H7 (cell line): ENCODE measurements at places on chromosomes 1 and 21.

DNA sequence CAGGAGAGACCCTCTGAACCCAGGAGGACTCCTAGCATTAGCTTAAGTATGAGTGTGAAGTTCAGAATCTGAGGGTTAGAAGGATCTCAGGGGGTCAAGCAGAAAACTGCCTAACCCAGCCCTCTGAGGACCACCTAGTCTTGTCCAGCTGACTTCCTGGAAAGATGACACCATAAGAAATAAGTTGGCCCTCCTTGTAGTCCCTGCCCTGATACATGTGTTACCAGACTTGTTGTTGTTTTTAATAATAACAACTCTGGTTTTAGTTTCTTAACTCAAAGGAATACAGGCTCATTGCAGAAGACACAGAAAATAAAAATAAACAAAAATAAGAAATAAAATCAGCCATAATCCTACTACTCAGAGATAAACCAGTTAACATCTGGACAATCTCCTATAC lies 21.8 kb upstream of the SARS1 start:
- no peak for DNase-seq

DNA sequence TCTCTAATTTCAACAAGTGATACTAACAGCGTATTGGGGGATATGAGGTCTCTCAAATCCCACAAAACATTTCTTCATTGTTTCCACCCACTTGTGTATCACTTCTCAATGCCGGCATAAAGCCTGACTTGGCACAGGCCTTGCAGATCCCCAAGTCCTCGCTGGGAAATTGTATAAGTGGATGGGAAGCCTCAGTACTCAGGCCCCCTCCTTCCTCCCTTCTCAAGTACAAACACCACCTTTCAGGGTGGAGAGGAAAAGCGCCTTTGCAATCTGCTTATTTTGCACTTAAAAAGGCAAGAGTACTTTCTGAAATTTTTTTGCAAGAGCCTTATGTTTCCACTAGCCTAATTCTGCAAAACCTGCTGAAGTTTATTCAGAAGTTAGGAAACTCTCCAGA lies 25.8 kb upstream of the KLHDC8A start:
- DNase-seq, result no peak

DNA sequence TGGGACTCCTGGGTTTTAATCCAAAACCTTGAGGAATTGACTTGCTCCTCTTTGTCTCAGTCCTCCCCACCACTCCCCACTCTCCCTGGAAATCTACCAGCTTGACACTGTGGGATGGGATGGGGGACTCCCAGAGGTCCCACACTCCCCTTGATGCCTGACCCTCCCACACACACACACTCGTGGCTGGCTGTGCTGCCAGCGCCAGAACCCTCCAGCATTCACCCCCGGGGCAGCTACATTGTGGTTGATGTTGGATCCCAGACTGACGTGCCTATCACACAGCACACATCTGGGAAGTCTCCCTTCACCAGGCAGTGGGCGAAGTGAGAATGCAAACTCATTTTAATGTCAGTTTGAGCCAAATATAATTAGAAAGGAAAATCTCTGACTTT lies 10.0 kb downstream of the KIRREL1 start:
- DNase-seq, result no peak

DNA sequence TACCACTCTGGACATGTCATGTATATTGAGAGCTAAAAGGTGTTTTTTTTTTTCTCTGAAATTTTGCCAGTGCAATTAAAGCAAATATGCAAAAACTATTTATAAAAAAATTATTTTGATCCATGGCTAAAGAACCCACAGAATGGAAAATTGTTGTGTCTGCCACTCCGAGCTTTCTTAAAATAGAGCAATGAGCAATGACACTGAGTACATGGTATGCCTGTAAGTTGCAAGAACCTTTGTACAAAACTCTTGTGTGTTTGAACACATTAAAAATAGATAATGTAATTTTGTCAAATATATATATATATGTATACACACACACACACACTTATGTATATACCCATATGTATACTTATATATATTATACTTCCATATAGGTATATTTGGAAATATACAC lies 1530.9 kb upstream of the B3GALT2 start:
- no peak for DNase-seq

- no peak for DNase-seq
These were observed 167.9 kb downstream of the VPS13D start for GRCh38 chr1:12397462-12398450.

- DNase-seq, result no peak
These were observed 141.6 kb downstream of the KCNT2 start for GRCh38 chr1:196466654-196467053.

GRCh38 chr1:226201029-226201593 lies 14.6 kb upstream of the ACBD3 start:
- peak; percentile 78 for DNase-seq

- DNase-seq, result no peak
These were observed 120.5 kb downstream of the UBR4 start for GRCh38 chr1:19089524-19089923.

GRCh38 chr1:209611771-209612570 lies 28.5 kb downstream of the CAMK1G start:
- DNase-seq, result peak; percentile 67

GRCh38 chr1:94271373-94271772 lies 34.0 kb upstream of the ARHGAP29 start:
- DNase-seq, result no peak

- no peak for DNase-seq
These were observed 6.9 kb downstream of the AKR1A1 start for GRCh38 chr1:45557422-45557944.

DNA sequence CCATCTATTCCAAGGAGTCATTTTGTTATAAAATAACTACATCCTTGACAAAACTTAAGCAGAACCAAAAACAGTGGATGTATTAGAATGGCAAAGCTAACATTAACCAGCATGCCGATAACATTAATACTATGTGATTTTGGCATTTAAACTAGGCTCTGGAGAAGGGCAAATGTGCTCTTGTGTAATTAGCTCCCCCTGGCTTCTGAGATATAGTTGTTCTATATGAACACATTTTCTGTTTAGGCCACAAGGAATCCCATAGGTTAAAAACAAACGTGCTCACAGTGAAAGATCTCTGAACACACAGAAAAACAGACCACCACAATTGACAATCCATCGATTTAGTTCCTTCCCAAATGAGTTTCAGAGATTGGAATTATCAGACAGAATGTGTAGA lies 57.4 kb upstream of the TARS2 start:
- peak; percentile 17 for DNase-seq

DNA sequence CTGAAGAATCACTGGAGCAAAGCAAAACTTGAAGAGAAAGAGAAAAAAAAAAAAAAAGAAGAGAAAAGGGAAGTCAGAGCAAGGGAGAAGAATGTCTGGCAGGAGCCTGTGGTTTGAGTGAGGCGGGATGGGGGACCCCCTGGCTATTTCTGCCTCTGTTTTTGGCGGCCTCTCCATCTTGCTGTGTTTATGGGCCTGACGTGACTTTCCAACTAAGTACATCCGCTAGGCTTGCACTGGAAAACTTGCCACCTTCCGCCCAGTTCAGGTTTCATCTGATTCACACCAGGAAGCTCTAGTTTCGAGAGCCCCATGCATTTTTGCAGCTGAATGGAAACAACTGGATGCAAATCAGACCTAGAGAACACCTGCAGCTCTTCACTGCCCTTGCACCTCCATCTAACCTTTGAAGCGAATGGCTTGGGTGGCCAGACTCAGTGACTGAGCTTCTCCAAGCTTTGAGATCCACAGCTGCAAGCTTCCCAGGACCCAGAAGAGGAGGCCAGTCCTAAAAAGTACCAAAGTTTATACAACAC lies 28.0 kb downstream of the TBX15 start:
- DNase-seq, result no peak

GRCh38 chr1:238558156-238558555 lies 667.4 kb upstream of the ZP4 start:
- no peak for DNase-seq
